Central memory CD4-positive, alpha-beta T cell (primary cell): ENCODE measurements at places on chromosomes 1 and 21.
A peak's percentile ranks its signal among the peaks of the same experiment; 100 is the strongest.

DNA sequence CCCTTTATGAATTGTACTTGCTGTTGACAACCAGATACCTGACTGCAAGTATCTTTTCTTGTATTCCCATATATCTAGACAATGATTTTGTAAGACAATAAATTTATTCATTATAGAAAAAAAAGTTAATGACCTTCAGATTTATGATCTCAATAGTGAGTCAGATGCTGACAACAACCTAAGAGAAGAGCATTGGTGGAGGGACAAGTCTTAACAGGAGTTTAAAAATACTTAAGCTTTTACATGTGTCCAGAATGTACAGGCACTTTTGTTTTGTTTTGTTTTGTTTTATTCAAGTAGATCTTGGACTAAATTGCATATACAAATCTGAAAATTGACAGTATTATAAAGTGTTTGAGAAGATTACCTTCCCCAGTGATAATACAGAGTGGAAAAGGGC lies 1544.6 kb upstream of the B3GALT2 start:
- no peak for DNase-seq

- DNase-seq: no peak
Observed at GRCh38 chr1:241638099-241638682, 2.0 kb downstream of the CHML start.

GRCh38 chr1:175536369-175536768 lies 207.0 kb downstream of the TNR start:
- DNase-seq: no peak

GRCh38 chr1:62241371-62242131 lies 46.9 kb downstream of the L1TD1 start:
- DNase-seq: no peak

- no peak for DNase-seq
Observed at GRCh38 chr1:154154534-154155191, at the start of gene NUP210L. NUP210L (minus strand) TSS chr1:154155073.

- DNase-seq: no peak
Observed at GRCh38 chr1:173285048-173285447, 77.9 kb upstream of the TNFSF4 start.

GRCh38 chr21:17726047-17726829 lies 92.9 kb downstream of the C21orf91 start:
- DNase-seq: no peak

DNA sequence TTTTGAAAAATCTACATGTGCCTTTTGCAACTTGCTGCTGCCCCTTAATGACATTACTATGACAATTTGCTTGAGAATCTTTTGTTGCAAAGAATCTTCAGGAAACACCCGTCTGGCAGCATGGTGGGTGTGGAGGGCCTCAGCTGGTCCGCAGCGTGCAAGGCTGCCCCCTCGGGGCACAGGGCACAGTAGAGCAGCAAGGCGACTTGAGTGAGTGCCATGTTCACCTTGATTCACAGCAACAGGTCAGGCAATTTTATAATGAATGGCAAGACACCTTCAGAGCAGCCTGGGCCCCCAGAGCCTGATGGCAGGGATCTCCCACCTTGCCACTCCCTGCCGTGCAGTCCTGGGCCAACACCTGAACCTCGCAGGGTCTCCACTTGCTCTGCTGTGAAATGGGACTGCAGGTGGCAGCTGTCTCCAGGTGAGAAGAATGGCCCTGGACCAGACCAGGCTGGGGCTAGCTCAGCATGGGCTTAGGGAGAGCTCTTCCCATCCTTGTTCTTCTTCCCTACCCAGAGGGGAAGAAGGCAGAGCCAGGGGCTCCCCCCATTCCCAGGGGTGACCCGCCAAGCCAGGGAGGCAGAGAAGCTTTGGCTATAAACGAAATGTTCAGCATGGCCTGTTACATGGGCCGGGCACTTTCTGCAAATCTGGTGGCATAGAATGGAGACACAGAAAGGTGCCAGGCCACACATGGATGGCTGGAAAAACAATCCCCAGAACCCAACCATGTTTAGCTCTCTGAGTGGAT lies 34.5 kb upstream of the ACTRT2 start:
- DNase-seq: no peak

- no peak for DNase-seq
Observed at GRCh38 chr1:22651941-22652856, 837 bp upstream of the C1QB start.

GRCh38 chr1:191643060-191643459 lies 515.2 kb upstream of the RGS18 start:
- DNase-seq: no peak

DNA sequence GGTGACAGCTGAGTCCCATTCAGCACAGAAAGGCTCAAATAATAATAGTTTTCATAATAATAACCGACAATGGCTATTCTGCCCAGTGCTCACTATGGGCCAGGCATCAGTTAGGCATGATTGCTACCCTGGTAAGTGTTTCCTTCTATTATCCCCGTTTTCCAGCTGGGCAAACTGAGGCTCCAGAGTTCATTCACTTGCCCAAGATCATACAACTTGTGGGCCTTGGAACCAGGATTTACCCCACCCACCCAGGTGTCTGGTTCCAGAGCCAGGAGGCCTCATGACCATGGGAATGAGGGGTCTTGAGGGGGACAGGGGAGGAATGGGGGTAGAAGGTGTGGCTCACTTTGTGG lies 518 bp downstream of the PLOD1 start:
- no peak for DNase-seq

DNA sequence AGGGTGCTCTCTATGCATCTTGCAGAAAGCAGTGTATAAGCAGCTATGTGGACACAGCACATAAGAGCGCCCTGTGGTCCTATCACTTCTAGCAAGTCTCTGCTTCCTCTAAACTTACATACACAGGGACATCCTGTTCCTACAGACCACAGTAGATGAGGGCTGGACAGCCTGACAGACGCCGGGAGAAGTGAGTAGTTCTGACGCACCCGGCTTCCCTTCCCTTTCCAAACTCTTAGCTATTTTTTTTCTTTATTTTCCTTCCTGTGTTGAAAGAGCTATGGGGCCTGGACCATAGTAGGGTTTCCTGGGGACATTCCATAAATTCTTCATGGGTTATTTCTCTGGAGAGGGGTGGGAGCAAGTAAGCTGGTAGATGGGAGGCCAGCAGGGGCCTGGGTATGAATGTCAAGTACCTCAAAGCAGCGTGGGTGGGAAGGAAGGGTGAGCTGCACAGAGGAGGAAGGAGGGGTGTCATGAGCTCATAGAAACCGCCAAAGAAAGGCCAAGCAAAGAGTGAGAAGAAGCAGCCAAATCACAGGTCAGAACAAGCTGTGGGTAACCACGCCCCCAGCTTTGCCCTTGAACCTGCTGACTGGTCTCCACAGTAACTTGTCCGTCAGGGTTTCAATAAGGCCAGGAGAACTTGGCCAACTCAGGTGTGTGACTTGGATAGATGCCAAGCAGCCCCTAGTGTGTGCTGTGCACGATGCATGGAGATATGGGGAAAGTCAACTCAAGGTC lies 36.6 kb downstream of the PLXNA2 start:
- DNase-seq: no peak

DNA sequence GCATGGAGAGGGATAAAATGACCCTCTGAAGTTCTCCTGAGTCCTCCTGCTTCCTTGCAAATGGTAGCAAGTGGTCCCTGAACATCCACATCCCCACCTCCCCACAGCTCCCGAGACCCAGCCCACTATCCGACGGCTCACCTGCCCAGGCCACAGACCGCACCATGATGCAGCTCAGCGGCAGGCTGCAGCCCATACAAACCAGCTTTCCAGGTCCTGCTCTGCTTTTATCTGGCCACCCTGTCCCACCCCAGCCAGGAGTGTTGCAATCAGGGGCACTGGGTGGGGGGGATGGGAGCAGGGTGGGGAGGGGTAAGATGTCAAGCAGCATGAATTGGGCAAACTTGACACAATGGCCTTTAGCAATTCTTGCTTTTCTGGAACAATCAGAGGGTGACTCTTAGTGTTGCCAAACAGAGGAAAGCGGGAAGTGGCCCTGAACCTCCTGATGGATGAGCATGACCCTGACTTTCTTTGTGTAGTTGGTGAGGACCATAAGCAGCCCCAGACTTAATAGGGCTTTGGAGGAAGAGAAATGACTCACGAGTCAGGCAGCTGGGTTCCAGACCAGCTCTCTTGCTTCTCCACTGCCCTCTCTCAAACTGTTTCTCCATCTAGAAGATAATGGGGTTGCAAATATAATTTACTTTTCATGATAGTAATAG lies at the start of gene CHIT1:
Gene CHIT1, minus strand, starts transcription at position 203 of the 665 bp plus-strand sequence. Its CDS starts 37 bp downstream, at position 166.
- DNase-seq: no peak

DNA sequence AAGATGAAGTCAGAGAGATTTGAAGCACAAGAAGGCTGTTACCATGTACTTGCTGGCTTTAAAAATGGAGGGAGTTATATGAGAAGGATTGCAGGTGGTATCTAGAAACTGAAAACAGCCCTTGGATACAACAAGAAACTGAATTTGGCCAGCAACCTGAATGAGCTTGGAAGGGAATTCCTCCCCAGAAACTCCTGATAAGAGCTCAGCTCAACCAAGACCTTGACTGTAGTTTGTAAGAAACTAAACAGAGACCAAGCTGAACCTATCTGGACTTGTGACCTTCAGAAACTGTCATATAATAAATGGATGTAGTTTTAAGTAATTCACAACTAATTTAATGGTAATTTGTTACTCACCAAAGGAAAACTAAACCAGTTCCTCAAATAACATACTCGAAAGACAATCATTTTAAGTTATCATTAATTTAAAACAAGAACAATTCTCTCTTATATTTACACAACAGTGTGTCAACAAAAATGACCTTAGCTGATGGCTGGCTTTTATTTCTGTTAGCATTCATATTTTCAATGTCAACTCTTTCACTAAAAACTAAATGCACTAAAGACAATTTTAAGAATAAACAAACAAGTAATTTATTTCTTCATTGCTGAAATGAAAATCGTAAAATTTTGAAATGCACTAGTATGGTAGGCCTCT lies 1218.4 kb upstream of the TMPRSS15 start:
- DNase-seq: no peak

GRCh38 chr1:153553830-153554541 lies 4.9 kb upstream of the S100A3 start:
- no peak for DNase-seq

DNA sequence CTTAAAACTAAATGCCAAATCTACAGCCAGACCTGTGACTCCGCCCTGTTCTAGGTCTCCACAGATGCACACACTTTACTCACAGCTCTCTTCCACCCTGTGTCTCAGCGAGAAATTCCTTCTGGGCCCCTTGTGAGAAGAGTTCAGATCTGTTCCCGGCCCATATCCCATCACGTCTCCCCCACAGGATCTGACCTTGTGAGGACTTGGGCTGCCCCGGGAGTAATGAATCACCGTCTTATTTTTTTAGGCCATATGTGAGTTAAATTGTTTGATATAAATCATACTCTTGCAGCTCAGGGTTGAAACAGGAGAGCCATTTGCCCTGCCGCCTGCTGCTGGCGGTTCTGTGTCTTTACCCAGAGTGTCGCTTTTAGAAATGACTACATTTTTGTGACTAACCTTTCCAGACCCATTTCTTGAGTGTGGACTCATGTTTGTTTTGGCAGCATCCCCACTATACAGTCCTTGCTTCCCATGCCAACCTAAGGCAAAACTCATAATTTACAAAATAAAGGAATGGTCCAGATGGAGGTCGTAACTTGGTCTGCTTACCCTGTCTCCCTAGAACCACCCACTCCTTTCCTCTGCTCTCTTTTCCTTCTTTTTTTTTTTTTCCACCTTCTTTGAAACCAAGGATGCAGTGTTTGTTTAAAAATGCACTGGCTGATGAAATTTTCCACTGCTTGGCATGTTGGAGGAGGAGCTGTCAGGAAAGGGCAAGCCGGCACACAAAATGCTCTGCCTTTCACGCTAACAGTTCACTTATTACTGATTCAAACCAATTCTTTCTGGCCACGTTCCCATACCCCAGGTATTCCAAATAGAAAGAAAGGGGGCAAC lies 98.0 kb upstream of the C1orf105 start:
- no peak for DNase-seq

DNA sequence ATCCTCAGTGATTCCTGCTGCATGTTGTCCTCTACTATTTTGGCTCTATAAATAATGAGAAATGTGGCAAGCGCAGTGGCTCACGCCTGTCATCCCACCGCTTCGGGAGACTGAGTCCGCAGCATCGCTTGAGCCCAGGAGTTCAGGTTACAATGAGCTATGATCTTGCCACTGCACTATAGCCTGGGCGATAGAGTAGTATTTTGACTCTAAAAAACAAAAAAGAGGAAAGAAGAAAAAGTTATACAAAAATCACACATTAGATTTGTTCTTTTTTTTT lies 756 bp upstream of the SLC25A44 start:
- DNase-seq: no peak

DNA sequence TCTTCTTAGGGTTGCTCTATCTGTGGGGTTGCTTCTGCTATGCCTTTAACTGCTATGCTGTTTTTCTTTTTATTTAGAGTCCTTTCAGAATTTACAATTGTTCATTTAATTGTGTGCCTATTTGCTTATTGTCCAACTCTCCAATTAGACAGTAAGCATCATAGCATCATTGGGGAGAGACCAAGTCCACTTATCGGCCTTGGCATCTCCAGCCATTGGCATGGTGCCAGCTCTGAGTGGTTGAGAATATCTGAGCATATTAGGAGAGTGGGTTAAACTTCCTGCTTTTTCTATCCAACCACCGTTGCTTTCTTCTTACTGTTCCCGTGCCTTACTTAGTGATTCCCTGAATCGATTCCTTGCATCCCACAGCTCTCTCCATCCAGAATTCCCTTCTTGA lies 535.0 kb downstream of the AJAP1 start:
- no peak for DNase-seq

- peak; percentile 82 for DNase-seq
Observed at GRCh38 chr1:15417059-15417934, 7.6 kb downstream of the EFHD2 start.

- DNase-seq: no peak
Observed at GRCh38 chr1:217498209-217498608, 132.7 kb downstream of the GPATCH2 start.

- no peak for DNase-seq
Observed at GRCh38 chr1:45246760-45247159, 40.4 kb upstream of the ZSWIM5 start.

GRCh38 chr1:30183895-30184294 lies 539.5 kb downstream of the MATN1 start:
- no peak for DNase-seq

GRCh38 chr1:110612060-110612745 lies 6.0 kb upstream of the KCNA2 start:
- DNase-seq: no peak

- no peak for DNase-seq
Observed at GRCh38 chr1:5850503-5850902, 141.7 kb downstream of the NPHP4 start.
